ENCODE measurements at places on chromosomes 7 and 10.

DNA sequence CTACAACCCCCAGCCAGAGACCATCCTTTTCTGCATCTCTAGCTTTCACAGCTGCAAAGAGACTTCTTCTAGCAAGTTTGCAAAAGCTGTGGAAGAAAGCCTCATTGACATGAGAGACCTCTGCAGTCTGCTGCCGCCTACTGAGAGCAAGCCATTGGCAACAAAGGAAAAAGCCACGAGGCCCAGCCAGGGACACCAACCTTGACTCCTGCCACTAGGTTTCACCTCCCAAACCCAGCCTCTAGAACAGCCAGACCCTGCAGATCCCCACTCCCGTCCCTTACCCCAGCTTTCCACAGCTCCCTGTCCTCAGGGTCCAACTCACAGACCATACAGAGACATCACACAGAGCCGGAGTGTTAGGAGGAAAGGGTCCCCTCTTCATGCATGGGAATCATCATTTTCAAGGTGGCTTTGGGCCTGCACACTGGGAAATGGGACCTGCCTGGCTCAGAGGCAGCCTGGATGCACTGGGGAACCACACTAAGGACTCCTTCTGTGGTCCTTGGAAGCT, 14.6 kb upstream of the C10orf53 start:
- no peak for DNase-seq

GRCh38 chr10:86362129-86362527, 4.5 kb downstream of the GRID1 start:
- DNase-seq, result no peak

- DNase-seq, result no peak
Observed at GRCh38 chr7:136940917-136941316, 72.5 kb downstream of the CHRM2 start.

GRCh38 chr7:128530855-128531104, 54.2 kb downstream of the METTL2B start:
- no peak for DNase-seq

- DNase-seq, result no peak
Observed at GRCh38 chr7:112798274-112799159, 8.3 kb upstream of the TMEM168 start.

DNA sequence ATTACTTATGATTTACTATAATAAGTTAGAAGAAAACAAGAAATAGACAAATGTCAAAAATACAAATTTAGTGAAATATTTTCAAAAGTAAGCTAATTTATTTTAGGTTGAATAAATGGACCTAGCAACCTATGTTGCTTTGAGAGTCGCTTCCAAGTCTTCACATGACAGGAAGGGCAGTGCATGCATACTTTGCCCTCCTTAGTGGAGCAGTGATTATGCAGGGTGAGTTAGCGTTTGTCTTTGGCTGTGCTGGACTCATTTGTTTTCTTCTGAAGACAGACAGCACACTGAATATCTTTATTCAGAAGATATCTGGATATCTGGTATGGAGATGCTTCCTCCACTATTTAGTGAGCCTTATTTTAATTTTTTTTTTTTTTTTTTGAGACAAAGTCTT, 102.5 kb downstream of the SRI start:
- DNase-seq, result no peak

- DNase-seq, result no peak
Observed at GRCh38 chr7:105327201-105327600, 61.5 kb downstream of the SRPK2 start.

- DNase-seq, result no peak
Observed at GRCh38 chr10:71244431-71245419, 32.4 kb downstream of the UNC5B start.

GRCh38 chr7:108735814-108736213, 166.1 kb downstream of the DNAJB9 start:
- no peak for DNase-seq

GRCh38 chr7:95718577-95719410, 53.6 kb upstream of the DYNC1I1 start:
- DNase-seq, result peak; percentile 31

DNA sequence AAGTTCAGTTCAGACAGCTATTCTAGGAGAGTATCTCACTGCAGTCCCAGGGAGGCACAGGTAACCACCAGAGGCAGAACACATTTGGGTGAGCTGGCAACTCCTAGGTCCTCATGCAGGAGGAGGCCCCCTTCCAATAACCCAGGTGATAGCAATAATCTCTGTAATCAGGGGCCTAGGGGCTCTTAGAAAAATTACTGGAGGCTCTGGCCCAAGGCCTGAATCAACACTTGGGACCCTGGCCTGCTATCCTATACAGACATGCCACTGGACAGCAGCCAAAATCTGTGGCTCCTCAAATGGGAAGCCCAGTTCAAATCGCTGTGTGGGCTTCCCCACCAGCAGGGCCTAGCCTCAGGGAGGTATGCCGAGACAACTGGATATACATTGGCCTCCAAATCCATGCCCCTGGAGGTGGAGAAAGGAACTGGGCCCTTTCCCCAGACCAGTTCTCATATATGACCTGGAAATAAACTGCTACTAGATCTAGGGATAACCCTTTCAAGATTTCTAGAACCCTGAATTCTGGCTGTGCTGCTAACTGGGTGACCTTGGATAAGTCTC, 1.6 kb downstream of the AVPI1 start:
- no peak for DNase-seq

DNA sequence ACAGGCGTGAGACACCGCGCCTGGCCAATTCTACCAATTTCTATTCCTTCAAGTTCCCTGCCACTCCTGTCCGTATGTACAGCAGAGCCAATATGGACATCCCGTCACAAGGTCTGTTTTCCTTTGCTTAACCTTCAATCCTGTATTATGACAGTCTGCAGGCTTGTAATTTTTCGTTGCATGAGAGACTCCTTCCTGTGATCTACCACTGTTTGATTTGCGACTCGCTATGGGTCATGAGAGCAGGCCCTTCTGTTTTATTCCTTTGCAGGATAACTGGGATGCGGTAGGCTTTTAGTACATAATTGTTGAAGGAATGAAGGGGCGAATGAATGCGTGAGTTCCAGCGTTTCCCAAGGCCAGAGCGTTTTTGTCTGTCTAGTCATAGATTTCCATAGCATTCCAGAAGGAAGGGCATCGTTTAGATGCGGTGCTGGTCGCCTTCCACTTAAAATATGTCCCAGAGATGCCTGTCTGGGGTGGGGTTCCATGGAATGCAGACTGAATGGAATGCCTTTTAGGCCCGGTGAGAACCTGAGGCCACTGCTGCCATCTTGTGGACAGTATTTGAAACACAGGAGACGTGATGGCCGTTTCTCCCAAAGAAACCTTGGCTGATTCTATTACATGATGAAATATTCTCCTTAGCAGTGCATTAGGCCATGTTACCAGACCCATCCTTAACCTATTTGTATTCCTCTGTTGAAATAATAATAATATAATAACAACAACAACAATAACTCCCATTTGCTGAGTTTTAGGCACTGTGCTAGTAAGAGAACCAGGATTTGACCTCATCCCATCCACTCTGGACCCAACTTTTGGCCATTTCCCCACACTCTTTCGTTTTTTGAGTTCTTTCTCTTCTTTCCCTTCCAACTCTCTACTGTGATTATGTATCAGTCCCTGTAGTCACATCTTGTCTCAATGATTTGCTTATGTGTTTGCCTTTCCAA, 193.2 kb downstream of the MYOF start:
- peak; percentile 38 for DNase-seq

GRCh38 chr7:1226186-1226901, 6.3 kb upstream of the UNCX start:
- no peak for DNase-seq

DNA sequence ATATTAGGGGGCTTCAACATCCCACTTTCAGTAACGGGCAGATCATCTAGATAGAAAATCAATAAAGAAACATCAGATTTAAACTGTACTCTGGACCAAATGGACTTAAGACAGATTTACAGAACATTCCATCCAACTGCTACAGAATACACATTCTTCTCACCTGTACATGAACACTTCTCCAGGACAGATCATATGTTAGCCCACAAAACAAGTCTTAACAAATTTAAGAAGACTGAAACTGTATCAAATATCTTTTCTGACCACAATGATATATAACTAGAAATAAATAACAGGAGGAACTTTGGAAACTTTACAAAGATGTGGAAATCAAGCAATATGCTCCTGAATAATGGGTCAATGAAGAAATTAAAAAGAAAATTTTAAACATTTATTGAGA, 86.7 kb downstream of the MICU1 start:
- no peak for DNase-seq

- DNase-seq, result no peak
Observed at GRCh38 chr7:104962781-104963180, 51.2 kb upstream of the KMT2E start.

- no peak for DNase-seq
Observed at GRCh38 chr7:97454636-97455035, 277.2 kb upstream of the TAC1 start.

DNA sequence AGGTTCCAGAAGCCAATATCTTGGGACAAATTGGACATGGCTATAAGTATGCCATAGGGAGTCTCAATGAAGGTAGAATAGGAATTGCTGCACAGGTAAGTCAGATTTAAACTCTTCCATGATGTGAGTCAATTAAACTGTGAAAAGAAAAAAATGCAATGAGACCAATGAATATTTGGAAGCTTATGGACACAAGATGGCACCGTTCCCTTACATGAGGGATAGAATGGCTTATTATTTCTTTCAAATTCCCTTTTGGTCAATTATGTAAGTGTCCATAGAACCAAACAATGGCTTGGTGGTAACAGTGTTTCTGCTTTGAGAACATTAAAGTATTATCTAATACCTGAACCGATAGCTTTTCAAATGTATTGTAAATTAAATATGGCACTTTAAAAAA, 35.6 kb downstream of the ACADSB start:
- DNase-seq, result peak; percentile 86

DNA sequence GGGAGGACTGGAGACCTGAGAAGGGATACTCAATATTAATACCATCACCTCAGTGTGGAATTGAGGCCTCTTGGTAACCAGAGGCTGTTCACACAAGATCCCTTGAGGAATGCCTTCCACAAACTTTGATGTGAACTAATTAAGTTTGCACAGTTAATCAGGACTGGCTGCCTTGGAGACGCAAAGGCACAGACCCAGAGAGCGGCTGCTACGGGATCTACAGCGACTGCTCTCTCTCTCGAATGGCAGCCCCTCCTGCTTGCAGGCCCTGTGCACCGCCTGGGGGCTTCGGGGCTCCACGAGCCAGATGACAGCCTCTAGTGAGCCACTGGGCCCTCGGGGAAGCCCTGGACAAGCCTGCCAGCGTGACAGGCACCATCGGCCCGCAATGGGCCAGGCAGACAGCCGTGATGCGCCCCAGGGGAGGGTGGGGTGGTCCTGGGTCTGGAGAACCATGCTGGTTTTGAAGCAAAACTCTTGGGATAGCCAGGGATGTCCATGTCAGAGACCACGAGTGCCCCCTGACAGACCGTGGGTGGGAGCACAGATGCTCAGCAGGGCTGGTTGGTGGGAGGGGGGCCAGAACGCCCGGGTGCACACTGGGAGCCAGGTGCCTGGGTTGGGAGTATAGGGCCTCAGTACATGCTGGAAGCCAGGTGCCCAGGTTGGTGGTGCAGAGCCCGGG, 195.6 kb downstream of the ELFN1 start:
- DNase-seq, result no peak

- no peak for DNase-seq
Observed at GRCh38 chr10:118873738-118874105, 119.0 kb upstream of the CACUL1 start.

GRCh38 chr10:104630731-104631130, 10.4 kb upstream of the SORCS3 start:
- no peak for DNase-seq

- no peak for DNase-seq
Observed at GRCh38 chr10:92993699-92994272, 66.8 kb upstream of the CYP26C1 start.

- DNase-seq, result no peak
Observed at GRCh38 chr10:1595726-1596125, 141.6 kb downstream of the ADARB2 start.

- no peak for DNase-seq
Observed at GRCh38 chr10:104492329-104492940, 138.8 kb downstream of the CFAP58 start.

GRCh38 chr10:53005612-53006345, 233.2 kb upstream of the MBL2 start:
- no peak for DNase-seq

DNA sequence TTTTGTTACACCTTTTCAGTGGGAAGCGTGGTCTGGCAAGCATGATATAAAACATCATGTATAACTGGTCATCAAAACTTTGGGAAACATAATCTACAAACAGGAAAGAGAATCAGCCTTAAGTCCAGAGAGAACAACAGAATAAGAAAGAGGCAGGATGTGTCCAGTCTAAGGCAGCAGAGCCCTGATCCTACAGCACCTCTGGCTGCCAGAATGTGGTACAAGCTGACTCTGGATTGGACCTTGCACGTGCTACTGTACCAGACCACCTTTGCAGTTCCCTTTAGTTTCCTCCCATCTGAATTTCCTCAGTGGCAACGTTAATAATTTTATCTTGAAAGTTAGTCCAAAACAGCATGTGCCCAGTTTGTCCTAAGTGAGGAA, 824.6 kb upstream of the IGFBP3 start:
- DNase-seq, result no peak

DNA sequence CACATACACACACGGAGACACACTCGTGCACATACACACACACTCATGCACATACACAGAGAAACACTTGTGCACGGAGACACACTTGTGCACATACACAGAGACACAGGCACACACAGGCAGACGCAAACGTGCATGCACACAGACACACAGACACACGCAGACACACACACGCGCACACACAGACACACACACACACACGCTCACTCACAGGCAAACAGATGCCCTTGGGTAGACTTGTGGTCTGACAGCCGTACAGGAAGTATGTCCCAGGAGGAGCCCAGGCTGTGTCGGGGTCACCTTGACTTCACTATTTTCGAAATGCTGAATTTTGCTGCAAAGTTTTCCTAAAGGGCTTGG, 538.0 kb downstream of the DNAJB6 start:
- no peak for DNase-seq

DNA sequence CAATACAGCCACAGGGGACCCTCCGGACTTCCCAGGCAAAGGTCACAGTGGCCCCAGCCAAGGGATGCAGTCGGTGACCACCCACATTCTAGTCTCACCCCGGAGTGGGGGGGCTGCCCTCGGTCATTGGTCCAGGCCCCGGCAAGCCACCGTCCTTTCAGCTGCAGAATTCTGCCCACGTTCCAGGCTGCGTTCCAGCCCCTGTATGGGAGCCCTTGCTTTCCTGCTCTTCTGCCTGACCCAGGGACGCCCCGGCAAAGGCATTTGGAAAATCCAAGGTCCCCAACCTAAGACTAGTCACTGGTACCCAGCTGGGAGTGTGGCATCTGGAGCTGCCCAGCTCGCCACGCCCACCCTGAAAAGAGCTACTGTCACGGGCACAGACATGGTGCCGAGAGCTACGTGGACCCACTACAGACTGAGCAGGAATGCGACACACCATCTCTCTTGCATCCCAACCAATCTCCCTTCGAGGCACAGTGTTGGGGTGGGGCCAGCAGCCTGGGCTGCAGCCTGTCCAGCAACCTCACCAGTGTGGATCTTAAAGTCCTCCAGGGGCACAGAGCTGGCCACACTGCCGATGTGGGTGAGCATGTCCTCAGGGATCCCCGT, 18.6 kb downstream of the OGDHL start:
- DNase-seq, result no peak

Measured in NCI-H1436 (cell line).